Naive thymus-derived CD8-positive, alpha-beta T cell (primary cell): ENCODE measurements at places on chromosomes 6 and 20. TPM values are rescaled to one million over a fixed set of nuclear protein-coding genes. Genes with fewer than 3 reads are reported as not detected.

GRCh38 chr20:25285856-25286798 lies 38.2 kb downstream of the PYGB start:
- no peak for DNase-seq

- DNase-seq: no peak
Measured at GRCh38 chr6:146305092-146305491, 238.5 kb upstream of the RAB32 start.

The BMP5 gene
- total RNA-seq: not detected

DNA sequence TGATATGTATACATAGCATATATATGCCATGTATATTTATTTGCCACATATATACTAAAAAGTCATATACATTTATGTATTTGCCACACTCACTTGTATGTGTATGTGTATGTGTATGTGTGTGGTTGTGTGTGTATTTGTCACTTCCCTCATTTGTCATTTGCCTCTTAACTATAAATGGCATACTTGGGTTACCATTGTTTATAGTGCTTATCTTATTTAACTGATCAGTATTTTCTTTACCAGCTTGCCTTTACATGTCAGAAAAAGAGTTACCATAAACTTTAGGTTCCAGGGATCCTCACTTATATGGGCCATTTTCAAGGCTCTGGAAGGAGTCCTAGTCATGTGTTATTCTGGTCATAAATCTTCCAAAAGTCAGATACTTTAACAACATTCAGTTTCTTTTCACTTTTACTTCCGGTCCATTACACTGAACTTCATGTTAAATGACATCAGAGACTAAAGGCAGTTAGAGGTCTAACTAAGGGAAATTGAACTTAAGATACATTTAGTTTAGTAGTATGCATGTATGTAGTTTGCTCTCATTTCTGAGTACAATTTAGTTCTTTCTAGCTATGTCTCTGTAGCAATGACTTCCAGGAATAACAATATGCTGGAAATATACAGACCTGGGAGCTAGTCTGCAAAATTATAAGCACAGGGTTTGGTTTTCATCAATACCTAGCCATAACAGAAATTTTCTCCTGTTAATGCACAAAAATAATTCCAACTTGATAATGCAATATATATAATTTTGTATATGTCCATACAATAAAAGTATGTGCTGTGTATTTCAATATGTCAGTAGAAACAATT lies 33.7 kb upstream of the HIVEP1 start:
- DNase-seq: no peak

- no peak for DNase-seq
Measured at GRCh38 chr6:164926686-164927085, 382.7 kb downstream of the C6orf118 start.

GRCh38 chr20:36491901-36492617 lies 49.3 kb upstream of the MYL9 start:
- peak; percentile 53 for DNase-seq

The GDAP1L1 gene
- total RNA-seq: not detected

GRCh38 chr6:30615958-30616810 lies 859 bp downstream of the PPP1R10 start:
- DNase-seq: peak; percentile 65

GRCh38 chr6:20436719-20437118 lies 35.0 kb downstream of the E2F3 start:
- DNase-seq: no peak

DNA sequence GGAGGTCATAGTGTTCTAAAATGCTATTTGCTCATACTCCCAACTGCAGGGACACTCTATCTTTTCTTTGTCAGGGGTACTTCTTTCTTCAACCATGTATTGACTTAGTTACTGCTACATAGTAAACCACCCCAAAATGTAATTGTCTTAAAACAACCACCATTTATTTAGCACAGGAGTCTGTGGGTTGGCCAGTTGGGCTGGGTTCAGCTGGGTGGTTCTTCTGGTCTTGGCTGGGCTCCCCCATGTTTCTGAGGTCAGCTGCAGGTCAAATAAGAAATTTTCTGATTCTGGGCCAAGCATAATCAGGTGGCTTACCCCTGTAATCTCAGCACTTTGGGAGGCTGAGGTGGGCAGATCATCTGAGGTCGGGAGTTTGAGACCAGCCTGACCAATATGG lies 220.0 kb upstream of the BTBD3 start:
- no peak for DNase-seq

GRCh38 chr6:150627585-150628025 lies 27.9 kb downstream of the PLEKHG1 start:
- DNase-seq: no peak

The CALHM4 gene
- total RNA-seq: not detected

DNA sequence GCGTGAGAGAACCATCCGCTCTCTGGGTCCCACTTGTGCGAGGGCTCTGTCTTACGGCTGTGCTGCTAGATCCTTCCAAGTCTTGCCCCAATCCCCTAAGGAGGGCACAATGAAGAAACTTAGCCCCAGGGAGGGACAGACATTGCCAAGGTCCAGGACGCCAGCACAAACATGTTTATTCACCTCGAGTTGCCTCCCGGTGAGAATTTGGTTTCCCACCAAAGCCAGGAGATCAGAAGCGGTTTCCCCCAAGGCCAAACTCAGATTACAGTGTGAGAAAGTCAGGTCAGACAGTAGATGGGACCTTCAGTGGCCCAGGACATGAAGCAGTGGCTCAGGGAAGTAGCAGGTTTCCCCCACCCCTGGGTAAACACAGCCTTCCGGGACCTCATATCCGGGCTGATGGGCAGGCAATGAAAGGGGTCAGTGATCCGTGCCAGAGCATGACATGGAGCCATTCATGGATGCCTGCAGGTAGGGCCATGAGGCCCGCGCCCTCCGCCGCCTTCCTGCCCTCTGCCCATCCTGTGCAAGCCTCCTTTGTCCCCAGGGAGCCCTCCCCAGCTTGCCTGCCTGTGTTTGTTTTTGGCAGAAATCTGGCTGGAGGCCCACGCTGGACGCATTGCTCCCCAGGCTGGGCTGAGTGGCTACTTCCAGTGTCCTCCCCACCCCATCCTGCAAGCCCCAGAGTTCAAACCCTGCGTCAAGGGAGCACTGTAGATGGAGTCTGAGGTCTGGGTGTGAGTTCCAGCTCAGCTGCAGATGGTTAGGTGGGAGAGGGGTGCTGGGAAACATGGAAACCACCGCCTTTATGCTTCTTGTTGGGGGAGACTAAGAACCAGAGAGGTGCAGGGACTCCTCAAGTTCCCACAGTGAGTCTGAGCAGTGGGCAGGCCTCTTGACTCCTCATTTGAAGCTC lies 2.0 kb downstream of the BPIFB2 start:
- no peak for DNase-seq

DNA sequence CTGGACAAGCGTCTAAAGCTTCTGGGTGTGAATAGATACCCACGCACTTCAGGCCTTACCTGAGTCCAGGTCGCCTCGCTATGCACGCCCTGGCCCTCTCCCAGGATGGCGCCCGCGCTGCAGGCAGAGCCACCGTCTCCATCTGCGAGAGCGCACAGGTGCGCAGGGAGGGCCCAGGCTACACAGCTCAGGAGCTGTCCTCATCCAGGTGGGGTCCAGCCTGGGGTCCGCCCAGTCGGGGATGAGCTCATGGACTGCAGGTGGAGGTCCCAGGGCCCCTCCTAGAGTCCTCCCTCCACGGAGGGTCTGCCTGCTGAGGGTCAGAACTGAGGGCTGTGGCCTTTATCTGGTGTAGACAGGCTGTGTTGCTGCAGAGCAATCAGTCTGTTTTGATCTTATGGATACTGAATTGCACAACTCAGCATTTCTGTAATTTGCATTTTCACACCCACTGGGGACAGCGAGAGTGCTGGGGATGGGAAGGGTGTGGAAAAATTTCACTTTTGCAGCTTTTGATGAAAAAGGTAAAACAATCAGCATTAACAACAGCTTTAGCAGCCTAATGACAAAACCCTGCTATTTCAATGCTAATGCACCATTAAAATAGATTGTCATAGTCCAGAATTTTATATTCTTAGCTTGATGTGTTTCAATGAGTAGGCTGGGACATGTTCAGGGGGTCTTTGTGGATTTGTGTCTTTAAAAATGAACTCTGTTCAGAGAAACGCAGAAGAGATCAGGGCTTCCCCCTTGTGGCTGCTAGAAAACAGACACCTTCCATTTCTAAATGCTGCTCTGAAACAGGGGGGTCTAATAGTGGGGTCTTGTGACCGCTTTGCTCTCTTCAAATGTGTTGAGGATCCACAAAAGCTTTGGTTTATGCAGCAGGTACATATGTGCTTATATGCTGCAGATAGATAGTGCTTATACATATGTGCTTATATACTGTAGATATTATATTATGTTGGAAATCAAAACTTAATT lies 77.8 kb upstream of the PHACTR3 start:
- no peak for DNase-seq

The KCNG1 gene
- total RNA-seq: 2.3 TPM

DNA sequence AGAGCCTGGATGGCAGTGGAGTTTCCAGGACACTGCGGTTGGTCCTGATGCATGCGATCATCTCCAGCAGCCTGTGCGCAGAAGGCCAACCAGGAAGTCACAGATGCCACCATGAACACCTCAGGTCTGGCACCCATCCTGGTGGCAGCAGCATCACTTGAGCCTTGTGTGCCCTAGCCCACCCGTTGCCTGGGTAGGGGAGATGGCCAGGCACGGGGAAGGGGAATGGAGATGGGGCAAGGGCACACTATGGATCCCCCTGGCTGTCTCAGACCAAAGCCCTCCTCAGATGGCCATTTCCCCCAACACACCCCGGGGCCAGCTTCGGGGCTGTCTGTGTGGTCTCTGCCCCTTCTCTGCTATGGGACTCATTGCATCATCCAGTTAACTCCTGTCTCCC lies 58.3 kb downstream of the GNAS-AS1 start:
- DNase-seq: no peak

GRCh38 chr6:162613310-162613709 lies 114.3 kb downstream of the PRKN start:
- DNase-seq: no peak

DNA sequence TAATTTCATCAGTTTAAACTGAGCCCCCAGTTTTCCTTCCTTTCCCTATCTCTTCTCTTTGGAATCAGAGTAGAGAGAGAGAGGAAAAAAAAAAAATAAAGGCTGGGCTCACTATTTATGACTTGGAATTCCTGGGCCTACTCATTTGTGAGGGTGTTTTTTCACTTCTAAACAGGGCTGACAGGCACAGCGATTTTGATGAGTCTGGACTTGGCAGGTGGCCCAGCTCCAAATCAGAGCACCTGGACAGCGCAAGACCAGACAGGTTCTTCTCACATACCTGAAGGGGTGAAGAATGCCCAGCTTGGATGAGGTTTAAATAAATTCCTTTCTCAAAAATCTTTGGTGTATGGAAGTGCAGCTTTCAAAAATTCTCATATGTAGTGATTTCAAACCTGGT lies 122.2 kb downstream of the KIF13A start:
- no peak for DNase-seq

The ADGB gene
- not detected for total RNA-seq

GRCh38 chr6:16477367-16478149 lies 239.2 kb downstream of the GMPR start:
- no peak for DNase-seq

The MCHR2 gene
- total RNA-seq: not detected

DNA sequence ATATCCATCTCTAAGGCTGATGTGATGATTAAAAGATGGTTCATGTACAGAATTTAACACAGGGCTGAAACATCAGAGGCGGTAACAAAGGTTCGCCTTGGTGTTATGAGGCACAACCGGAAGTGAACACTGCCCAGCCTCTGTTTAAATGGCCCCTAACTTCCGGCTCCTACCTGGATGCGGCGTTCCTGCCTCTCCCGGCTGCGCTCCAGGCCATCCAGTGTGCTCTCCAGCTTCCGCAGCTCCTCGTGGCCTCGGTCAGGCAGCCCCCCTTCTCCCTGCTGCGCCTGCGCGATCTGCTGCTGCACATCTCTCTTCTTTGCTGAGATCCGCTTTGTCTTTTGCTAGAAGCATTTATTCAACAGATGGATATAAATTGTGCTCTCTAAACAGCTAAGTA lies 195.3 kb downstream of the SYNE1 start:
- DNase-seq: no peak

DNA sequence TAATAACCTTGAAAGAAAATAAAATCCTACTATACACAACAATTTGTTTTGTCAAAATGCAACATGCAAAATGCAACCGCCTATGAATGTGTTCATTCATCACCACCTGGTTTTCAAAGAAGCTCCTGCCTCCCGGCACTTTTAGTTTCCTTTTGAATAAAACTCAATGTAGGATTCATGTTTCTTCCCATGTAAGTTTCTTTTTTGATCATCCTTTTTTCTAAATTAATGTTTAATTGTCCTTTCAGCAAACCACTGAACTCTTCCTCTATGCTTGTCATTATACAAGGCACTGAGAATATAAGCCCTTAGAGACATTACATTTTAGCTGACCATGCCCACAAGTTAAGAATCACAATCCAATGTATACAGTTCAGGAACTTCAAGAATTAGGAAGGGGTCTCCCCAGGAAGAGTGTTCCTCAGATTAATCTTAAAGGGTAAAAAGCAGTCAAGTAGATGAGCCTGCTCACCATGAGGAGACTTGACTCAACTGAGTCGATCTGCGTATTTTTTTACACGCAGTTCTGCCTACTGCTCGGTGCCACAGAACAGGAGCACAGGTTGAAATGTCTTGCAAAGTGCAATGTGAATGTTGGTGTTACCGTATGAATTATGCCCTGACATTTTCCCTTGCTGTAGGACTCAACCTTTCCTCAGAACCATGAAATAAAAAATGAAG lies 7.2 kb upstream of the THEMIS start:
- DNase-seq: no peak

DNA sequence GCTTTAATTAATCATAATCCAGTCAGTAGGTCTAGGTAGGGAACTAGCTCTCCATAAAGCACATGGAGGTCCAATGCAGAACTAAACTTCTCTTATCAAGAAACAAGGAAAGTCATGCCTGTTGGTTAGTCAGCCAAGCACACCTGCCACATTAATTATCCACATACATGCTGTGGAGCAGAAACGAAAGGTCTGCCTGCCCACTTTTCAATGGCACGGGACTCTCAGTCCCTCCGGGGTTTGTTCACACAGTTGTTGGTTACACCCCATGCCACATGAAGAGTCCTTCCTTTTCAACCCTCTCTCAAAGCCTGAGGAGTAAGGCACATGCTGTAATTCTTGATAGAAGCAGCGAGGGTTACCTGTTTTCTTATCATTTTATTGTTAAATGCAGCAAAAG lies 1096.4 kb upstream of the MAP3K7 start:
- DNase-seq: no peak

GRCh38 chr6:70838907-70839285 lies 118.0 kb downstream of the B3GAT2 start:
- DNase-seq: no peak

GRCh38 chr6:14863902-14864850 lies 381.7 kb upstream of the JARID2 start:
- no peak for DNase-seq

The WFDC2 gene
- total RNA-seq: 0.80 TPM

DNA sequence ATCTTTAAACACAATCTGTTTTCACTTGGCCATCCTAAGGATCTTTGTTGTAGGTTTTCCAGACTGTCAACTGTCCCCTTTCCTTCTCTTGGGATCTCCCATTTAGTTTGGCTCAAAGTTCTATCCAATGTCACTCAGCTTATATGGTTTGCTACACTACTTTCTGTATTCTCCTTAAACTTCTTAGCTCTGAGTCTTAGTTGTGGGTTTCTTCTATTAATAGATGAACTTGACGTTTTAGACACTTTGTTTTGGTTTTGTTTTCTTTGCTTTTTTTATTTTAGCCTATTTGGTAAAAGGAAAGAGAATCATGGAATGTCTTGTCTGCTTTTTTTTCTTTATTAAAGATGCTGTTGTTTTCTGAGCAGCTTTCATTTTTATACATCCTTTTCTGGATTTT lies 11.4 kb downstream of the RMND1 start:
- DNase-seq: no peak

The TRIM40 gene
- total RNA-seq: not detected
